Stimulated activated CD8-positive, alpha-beta memory T cell treated with anti-CD3 and anti-CD28 coated beads, Interleukin-7, amount 100 ng/mL, for 24 hours (primary cell): ENCODE measurements at places on chromosomes 12 and 14.

DNA sequence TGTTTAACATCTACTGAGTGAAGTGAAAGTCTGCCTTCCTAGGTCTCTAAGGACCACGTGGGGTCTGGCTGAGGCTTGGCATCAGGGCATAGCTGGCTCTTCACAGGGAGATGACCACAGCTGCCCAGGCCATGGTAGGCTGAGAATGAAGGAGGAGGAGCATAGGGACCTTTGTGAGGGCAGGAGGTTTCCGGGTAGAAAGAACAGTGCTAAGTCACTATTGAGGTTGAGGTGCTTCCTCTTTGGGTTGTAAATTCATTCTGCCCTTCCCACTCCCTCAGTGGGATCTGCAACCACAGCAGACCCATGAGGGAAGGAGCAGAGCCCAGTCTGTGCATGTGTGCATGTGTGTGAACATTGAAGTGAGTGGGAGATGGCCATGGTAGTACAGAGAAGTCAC lies 909.6 kb downstream of the VRK1 start:
- no peak for DNase-seq

DNA sequence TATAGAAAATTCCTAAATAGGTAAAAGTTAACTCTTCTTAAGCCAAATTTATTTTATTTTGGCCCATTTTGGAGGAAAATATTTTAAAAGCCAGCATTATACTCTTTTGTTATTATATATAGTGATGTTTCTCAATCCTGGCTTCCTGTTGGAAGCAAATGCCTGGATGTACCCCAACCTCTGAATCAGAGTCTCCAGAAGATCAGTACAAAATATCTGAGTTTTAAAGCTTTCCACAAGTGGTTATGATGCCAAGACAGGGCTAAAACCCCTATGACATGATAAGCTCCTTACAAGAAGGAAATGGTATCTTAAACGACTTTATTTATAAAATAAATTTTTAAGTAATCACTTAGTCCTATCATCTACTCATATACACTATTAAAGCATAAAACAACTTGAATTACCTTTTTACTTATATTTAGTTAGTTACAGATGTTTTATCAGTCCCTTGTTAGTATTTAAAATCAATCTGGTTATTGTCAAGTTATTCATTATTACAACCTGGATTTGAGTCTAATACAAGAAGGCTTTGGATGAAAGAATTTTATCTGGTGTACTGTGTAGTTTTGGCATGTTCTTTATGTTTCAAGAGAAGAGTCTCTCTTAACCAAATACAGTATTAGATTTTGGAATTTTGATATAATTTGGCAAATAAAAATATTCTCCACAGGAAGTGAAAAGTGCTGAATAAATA lies 238.1 kb downstream of the SLC2A13 start:
- DNase-seq, result no peak

DNA sequence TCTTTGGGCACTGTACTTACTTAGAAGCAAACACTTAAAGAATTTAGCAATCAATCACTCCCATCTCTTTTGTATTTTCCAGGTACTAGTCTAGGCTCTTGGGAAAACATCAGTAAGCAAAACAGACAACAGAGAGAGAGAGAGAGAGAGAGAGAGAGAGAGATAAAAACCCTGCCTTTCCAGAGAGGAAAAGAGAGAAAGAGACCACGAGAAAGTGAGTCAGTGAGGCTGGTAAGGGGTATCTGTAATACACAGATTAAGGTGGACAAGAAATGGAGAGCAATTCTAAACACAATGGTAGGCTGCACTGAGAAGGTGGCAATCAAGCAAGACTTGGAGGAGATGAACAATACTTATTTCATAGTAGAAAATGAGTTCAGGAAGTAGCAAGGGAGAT lies 119.9 kb upstream of the OVCH1 start:
- DNase-seq, result no peak

DNA sequence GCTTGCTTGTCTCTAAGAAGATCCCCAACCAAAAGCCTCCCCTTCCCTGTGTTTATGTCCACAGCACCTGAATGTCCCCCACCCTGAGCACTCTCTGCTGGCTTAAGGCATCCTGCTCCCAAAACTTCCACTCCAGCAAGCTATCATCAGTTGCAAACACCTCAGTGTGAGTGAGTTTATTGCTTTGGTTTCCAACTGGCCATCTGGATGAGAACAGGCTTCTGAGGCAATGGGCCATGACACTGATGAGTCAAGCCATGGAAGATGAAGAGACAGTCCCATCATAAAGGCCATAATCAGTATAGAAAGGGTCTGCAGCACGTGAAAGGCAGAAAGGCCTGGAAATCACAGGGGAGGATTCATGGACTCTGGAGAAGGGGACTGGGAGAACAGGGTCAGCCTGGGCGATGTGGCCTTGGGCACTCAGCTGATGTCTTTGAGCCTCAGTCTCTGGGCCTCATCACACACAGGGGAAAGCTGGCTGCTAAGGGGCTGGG lies 12.8 kb downstream of the CMKLR1 start:
- DNase-seq, result no peak

GRCh38 chr14:20492486-20492885 lies 12.9 kb upstream of the RNASE10 start:
- no peak for DNase-seq

GRCh38 chr14:52380294-52380693 lies 66.2 kb downstream of the PTGER2 start:
- DNase-seq, result no peak

DNA sequence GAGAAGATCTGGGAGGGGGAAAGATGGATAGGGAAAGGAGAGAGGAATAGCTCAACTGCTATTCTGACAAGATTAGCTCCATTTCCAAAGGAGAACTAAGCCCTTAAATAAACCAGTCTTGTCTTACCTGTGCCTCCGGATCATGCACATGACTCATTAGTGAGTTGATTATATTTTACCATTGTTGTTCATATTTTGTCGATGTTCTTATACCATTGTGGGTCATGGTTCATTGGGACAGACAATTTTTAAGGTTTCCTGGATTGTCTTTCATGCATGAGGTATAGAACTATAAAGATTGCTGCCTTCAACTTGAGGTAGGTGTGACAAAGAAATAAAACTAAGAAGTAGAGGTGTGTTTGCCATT lies 243.0 kb upstream of the ATP2B1 start:
- DNase-seq, result no peak

- no peak for DNase-seq
These were observed 23.8 kb downstream of the ZNF891 start for GRCh38 chr12:133106253-133106652.

DNA sequence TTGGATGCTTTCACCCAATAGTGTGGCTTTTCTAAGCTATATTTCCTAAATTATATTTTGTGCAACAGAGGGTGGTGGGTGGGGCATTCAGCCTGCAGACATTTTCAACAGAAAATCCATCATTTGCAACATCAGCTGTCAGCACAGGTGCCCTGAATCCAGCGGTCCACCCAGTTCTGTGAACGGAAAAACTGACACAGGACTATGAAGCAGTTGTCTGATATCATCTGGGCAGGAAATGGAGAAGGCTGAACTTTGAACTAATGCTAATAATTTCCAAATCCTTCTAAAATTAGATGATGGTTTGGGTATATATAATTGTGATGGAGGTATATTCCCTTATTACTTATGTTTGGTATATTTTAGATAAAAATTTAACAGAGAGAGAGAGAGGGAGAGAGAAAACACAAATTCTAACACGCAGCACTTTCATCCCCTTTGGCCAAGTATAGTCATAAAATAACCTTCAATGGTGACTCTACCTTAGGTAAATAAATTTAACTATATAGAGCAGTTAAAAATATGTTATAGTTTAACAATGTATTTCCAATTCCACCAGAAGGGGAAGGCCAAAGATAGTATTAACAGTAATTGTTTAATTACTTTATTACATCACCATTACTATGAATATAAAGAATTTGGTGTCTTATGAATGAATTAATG lies 58.3 kb upstream of the PTPRB start:
- DNase-seq, result no peak

DNA sequence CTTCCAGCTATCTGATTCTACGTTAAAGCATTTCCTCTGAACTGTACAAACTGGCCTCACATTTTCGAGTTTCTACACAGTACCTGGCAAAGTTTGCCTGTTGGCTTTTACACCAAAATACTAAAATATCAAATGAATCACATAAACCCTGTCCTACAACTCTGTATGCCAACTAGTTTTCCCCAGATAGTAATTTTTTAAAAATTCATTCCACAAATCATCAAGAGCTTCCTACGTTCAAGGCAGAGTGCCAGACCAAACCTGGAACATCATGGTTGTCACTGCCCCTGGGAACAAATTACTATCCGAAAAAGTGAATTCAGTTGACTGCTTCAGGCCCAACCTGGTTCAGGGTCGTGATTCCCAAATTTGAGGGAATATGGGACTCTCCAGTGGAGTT lies 2.1 kb downstream of the TMEM30B start:
- no peak for DNase-seq
